GM04504 (cell line): ENCODE measurements at places on chromosomes 16 and 17.

DNA sequence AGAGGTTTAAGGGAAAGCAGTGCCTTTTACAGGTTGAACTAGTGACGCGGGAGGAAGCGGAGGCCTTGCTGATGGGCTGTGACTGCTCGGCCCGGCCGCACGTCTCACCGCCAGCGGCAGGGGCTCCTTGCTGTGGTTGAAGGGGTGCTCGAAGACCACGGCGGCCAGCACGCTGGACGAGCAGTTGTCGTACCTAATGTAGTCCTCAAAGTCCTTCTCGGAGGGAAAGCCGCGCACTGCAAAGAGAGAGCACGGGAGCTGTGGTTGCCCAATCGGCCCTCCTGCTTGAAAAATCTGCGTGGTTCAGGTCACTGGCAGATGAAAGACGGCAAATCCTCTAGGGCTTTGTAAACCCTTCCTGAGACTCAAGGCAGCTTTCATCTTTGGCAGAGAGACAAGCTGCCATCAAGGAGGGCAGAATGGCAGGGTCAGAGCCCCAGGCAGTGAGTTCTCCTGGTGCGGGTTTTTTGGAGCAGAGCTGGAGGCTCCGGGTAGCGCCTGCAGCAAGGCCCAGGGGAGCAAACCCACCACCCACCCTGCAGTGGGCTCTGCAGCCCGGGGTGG is 16.1 kb downstream of the ABCA3 start:
- DNase-seq, result no peak

DNA sequence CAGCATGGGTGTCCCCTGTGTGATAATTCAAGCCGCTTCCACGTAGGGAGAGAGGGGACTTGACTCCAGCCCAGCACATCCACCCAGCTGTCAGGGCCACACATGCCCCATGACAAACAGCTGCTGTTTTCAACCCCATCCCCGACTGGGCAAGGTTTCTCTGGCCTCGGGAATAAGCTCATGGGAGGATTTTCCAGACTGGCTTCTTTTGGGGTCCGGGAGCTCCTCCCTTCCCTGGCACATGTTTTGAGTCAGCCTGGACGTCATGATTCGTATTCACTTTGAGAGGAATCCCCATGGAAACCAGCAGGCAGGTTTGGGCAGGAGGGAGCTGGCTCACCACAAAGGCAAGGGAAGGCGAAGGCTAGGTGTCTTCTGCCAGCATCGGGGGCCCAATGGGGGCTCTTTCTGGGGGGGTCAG is 156.4 kb downstream of the CMIP start:
- no peak for DNase-seq

- no peak for DNase-seq
Observed at GRCh38 chr17:44343510-44344209, 1.4 kb upstream of the GRN start.

GRCh38 chr17:10048629-10049350 is 143.7 kb upstream of the RCVRN start:
- no peak for DNase-seq

GRCh38 chr17:37037590-37038155 is 88.9 kb downstream of the AATF start:
- DNase-seq, result peak; percentile 27

DNA sequence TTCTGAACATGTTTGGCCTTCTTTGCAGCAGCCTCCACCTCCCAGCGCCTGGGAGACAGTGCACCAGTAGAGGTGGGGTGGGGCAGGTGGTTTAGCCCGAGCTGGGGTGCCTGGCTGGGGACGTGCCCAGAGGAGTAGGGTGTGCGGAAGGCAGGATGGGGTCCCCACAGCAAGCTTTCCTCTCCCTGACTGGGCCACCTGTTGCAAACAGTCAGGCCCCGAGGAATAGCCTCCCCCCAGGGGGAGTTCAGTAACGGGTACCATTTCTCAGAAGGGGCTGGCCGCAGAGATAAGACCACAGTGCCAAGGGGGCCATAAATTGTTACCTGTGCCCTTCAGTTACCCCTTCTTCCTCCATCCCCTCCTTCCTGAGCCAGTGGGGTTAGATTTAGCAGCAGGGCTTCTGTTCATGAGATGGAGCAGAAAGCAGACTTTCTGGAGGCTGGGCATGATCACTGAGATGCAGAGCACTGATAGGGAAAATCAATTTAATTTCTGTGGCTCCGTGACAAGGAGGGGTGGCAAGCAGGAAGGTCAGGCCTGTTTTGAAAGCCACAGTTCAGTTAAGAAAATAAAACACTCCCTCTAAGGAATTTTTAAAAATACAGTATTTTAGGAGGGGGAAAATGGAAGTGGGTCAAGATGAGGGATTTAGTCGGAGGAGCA is 181.9 kb downstream of the MSI2 start:
- DNase-seq, result no peak

DNA sequence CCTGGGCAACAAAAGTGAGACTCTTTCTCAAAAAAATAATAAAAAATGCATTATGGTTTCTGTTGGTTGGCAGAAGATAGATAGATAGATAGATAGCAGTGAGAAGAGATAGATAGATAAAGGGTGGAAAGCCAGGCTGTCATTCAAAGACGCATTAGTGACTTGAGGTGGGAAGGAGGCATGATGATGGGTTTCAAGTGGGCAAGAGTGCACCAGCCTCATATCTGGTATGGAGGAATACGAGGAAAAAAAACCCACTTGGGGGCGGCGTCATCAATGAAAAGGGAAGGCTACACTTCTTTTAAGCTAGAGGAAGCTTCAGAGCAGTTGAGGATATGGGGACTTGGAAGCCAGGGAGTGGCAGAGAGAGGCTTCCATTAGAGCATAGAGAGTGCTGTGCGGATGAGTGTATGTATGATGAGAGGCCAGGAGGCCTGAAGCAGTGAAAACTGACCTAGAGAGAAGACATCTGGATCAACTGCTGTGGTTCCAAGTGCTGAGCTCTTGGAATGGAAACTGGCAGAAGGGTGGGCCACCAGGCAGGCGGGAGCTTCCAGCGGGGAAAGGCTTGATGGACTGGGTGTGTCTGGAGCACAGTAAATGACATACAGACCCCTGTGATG is 31.8 kb downstream of the CEP95 start:
- no peak for DNase-seq

DNA sequence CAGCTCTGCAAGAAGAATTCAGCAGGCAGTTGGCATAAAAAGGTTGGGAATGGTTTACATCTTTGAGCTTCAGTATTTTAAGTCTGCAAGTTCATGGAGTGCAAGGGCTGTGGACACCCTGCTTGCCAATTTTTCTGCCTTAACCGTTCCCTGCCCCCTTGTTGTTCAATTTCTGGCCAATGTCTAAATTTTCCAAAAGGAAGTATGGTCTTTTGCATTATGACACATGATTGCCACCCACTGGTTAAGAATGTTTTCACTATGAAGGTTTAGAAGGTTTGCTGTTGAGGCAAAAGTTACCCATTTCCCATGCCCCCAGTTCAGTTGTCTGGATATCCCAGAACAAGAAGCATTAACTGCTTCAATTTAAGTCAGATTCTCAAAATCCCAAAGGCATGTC is 441.9 kb downstream of the CDH13 start:
- peak; percentile 10 for DNase-seq

DNA sequence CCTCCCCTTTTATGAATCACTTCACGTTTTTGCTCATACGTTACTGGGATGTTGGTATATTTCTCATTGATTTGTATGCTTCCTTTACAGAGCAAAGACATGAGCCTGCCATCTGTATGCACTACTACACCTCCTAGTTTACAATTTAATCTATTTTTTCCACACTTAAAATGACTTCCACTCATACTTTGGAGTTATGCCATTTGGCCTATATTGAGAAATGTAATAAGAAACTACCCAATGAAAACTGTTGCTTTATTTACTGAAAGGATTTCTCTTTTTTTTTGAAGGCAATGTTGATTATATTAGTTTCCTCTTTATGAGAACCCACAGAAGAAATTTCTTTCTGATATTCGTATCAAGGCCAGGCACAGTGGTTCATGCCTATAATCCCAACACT is 43.1 kb downstream of the DUSP14 start:
- DNase-seq, result no peak

DNA sequence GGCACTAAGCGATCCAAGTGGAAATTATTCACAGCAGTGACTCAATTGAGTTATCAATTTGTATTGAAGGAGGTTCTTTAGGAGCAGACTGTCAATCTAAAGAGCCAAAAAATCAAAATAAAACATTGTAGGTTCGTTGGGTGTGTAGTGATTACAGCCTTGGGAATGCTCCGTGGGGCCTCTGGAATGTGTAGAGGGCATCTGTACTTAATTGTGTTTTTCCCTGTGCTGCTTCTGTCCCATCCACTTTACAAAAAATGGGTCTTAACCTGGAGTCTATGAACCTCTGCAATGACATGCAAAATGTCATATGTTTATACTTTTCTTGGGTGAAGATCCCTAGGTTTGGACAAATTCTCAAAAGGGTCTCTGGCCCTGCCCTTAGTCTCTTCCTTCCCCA is 215.1 kb downstream of the CCDC182 start:
- no peak for DNase-seq

DNA sequence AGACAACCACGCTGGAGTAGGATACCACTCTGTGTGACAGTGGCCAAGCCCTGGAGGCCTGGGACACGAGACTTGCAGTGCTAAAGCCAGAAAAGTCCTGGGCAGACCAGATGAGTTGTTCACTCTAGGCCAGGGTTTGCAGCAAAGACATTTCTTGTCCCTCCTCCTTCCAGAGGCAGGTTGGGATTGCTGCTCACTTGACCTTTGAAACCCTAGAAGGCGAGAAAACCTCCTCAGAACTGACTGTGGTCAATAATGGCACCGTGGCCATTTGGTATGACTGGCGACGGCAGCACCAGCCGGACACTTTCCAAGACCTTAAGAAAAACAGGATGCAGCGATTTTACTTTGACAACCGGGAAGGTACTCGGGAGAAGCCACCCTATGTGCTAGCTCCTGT is 9.8 kb upstream of the EPN3 start:
- DNase-seq, result no peak

DNA sequence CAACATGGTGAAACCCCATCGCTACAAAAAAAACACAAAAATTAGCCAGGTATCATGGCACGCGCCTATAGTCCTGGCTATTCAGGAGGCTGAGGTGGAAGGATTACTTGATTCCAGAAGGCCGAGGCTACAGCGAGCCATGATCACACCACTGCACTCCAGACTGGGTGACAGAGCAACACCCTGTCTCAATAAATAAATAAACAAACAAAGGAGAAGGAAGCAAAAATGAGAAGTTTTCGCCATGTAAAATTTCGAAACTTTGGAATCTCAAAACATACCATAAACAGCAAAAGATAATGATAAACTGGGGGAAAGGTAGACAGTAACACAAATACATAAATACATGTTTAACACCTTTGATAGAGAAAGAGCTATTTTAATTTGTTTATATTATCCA is 130.9 kb downstream of the ZFHX3 start:
- DNase-seq, result no peak

DNA sequence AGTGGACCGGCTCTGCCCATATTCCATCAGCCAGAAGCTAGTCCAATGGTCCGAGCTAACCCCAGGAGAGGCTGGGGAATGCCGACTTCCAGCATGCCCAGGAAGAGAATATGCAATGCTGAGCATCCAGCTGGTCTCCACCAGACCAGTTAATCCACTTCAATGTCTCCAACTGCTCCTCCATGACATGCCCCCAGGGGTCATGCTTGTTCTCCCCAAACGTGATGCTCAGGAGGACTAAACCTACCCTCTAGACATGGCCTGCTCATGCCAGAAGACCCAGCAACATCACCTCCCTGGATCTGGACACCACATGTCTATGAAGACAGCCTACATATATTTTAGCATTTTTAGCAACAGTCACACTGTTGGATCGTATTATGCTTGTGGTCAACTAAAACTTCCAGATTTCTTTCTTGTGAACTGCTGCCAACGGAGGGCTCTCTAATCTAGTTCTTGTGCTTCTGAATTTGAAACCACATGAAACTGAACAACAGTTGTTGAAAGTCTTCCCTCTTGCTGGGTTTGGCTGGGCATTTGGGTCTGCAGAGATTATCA is 245.1 kb downstream of the SOX9 start:
- no peak for DNase-seq

DNA sequence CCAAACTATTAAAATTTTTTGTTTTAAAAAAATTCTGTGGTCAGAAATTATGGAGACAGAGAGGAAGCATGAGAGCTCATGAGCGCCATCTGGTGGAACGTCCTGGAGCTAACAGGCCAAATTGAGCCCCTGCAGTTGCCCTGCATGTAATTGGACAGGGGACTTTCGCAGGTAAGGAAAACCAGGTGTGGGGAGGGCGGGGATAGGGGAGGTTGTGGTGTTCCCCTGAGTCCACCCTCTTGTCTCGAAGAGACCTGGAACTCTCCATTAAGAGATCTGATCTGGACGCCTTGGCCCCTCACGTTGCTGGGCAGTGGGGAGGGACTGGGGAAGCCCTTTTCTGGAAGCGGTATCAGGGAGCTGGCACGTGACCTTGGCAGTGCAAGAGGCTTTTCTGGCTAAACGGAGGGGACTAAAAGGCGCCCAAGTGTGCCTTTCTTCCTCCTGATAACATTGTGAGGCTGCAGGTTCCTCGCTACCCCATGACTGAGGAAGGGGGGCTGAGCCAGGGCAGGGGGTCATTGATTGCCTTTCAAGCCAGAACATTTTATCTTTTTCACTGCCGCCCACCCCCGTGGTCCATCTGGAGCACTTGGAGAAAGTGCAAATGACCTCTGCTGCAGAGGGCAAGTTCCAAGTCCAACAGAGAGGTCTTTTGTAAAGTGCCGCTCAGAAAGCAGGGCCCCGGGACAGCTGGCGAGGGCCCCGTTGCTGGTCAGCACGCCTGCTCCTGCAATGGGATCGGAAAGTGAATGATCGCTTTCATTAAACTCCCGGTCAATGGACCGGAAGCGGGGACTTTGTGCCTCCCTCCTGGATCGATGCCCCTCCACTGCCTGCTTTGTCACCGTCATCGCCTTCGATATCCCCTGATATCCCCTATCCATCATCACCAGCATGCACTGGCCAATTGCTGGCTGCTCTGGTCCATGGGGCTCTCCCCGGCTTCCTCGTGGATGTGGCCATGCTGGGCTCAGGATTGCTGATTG is 18.4 kb downstream of the PDILT start:
- DNase-seq, result peak; percentile 12

DNA sequence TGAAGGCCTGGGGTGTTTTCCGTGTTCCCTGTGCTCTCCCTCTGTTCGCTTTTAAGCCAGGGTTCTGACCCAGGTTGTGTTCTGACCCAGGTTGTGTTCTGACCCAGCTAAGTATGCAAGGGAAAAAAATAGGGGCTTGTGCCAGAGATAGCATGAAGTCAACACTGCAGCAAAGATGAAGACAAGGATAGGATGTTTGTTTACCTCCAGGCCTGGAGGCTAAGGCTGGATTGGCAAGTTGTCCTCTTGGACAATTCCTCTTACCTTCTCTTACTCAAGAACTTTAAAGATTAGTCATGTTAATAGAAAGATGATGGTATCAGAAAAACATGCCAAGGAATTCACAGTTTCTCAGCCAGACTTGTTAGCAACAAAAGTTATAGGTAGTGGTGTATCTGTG is 19.4 kb downstream of the LYRM9 start:
- no peak for DNase-seq
